ENCODE measurements at places on chromosomes 1 and 21.

- DNase-seq: peak; percentile 85
Measured at GRCh38 chr1:23556635-23557470, 2.4 kb downstream of the ID3 start.

DNA sequence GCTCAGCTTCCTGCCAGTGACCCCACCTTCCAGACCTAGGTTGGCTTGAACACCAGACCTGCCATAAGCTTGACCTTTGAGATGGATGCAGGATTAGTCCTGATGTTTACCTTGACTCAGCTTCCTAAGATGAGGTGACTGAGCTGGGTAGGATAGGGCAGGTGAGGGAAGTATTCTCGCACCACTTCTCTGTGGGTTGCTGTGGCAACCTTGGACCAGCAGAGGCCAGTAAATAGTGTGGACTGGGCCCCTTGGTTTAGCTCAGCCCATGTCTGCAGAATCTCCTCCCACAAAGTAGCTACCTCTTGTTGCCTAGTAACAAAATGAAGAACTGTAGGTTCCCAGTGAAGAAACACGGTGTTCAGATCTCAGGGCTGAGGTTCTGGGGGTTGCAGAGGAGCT lies 8.4 kb downstream of the RPS6KA1 start:
- no peak for DNase-seq

DNA sequence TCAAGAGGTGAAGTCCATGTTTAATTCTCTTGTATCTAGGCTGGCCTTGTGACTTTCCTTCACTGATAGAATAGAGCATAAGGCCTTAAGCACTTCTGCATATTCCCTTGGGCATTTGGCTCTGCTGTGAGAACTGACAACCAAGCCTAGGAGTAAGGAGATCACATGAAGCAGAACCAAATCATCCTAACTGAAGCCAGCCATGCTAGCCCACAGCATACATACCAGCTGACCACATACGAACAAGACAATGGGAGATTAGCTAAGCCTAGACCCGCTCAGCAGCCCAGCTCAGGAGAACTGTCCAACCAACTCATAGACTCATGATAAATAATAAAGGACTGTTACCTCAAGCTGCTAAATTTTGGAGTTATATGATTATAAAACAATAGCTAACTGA lies 114.6 kb upstream of the NEK7 start:
- no peak for DNase-seq

DNA sequence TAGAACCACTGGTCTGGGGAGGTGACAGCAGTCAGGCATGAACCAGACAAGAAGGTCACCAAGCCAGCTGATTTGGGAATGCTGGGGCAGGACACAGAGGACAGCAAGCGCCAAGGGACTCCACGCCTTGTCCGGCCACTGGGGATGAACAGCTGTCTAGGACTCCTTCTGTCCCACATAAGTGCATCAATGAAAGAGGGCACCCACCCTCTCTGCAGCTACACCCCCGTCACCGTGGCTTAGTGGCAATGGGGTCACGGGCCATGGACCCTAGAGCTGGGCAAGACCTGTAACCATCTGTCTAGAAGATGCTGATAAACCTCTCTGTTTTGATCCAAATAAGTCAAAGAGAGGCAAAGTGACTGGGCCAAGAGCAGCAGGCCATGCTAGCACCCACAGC lies 16.8 kb downstream of the UBE2G2 start:
- no peak for DNase-seq

DNA sequence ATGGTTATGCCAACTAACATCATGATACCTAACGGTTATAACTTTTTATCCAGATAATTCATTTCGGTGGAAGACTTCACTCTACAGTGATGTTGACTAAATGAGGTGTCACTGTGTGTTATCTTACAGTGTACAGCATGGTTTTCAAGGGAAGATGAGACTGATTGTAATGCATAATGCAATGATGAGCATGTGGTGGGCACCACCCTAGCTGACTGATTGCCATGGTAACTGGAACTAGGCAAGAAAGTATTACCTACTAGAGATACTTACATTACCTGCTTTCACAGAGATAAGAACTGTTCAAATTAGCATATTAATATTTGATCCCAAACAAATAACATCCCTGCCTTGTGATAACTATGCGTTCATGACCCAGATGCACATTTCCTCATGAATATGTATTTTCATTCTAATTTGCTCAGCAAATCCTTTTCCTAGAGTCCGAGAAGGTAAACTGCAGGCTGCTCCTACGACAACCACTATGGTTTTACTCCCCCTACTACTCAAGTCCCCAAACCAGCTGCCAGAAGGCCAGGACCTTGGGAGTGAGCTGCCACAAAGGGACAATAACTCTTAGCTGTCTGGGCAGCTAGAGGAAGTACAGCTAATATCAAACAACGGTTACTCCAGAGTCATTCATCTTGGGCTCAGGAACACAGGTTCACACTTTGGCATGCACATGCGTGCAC lies 29.2 kb downstream of the TRABD2B start:
- DNase-seq: no peak

DNA sequence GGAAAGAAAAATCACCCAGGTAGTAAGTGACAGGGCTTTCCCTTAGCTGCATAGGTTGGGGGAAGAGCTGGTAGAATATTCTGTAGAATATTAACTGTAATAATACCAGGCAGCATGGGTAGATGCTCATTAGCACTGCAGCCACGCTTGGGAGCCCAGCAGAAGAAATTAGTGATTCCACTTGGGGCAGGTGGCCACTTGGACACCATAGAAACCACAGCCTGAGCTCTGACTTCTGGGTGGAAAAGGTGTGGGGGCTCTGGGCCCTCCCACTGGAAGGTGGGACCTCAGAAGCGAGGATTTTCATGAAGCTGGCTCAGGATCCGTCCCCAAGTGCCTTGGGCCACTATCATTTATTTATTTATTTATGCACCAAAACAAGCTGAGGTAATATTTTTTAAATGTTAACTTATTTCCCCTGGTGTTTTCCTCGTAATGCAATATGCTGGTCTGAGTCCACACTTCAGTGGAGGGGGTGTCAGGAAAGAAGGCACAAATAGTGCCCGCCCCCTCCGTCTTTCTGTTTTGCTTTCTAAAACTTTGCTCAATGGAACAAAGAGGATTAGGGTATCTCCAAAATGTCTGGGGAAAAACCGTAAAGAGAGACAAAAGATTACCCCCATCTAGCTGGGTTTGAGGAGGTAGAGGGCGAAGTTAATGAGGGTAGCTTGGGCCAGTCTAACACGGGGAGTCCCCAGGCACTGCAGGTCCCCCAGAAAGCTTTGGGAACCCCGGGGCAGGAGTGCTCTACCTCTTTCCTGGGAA lies 75.2 kb upstream of the GADD45A start:
- no peak for DNase-seq

DNA sequence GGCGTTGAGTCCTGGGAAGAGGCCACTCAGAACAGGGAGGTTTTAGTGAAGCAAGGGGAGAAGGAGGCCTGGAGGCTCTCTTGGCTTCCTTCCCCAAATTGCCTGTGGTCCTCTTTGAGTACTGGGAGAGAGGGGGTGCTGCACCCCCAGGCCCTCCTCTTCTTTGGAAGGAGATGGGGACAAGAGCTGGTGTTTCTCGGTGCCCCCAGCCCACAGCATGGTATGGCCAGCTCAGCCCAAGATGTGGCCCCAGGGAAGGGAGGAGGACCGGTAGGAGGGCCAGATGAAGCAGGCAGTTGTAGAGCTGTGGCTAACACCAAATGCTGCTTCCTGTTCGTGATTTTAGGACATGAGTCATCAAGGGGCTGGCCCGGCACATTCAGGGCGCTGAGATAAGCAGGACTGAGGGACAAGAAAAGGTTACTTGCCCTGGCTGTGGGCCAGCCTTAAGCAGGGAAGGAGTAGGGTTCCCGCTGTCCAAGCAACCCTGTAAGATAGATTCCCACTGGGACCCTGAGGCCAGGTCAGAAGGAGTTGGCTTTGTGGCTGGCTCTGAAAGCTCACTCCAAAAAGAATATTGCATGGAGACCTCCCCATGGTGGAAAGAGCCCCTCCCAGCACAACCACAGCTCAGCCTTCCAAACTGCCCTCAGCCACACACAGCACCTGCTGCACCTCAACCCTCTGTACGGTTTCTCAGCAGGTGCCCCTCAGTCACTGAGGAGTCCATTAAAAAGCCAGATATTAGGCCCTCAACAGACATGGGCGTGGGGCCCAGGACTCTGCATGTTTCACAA lies 4.9 kb upstream of the TNFRSF1B start:
- DNase-seq: peak; percentile 87

DNA sequence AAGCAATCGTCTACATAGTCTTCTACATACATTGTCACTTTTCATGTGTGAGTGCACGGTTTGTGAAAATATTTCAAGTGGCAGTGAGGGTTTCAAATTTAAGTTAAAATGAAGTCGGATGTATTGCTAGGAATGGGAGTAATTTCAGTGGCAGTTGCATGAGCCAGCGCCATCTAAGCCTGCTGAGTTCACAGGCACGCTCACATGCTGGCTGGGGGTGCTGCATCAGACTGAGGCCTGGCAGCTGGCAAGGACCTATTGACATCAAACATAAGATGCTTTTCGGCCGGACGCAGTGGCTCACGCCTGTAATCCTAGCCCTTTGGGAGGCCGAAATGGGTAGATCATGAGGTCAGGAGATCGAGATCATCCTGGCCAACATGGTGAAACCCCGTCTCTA lies 80.7 kb downstream of the UBE4B start:
- no peak for DNase-seq

DNA sequence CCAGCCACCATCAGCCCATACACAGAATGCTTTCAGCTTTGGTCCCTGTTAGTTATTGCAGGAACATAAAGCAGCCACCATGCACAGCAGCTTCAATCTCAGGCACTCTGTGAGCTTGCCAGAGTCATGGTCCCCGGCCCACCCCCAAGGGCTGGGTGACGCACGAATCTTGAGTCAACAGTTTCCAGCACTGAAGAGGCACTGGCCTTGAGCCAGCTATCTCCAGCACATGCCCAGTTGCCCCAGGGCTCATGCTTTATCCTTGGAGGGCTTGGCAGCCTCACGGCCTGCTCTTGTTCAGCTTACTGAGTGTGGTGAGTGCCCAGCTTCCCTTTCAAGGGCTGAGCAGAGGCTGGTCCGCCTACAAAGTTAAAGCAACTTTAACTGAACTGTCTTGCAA lies 200.7 kb upstream of the RAB4A start:
- DNase-seq: peak; percentile 64

GRCh38 chr21:32648165-32648564 lies 36.0 kb upstream of the CFAP298 start:
- no peak for DNase-seq

- DNase-seq: no peak
Measured at GRCh38 chr1:202259705-202260104, 66.1 kb downstream of the LGR6 start.

DNA sequence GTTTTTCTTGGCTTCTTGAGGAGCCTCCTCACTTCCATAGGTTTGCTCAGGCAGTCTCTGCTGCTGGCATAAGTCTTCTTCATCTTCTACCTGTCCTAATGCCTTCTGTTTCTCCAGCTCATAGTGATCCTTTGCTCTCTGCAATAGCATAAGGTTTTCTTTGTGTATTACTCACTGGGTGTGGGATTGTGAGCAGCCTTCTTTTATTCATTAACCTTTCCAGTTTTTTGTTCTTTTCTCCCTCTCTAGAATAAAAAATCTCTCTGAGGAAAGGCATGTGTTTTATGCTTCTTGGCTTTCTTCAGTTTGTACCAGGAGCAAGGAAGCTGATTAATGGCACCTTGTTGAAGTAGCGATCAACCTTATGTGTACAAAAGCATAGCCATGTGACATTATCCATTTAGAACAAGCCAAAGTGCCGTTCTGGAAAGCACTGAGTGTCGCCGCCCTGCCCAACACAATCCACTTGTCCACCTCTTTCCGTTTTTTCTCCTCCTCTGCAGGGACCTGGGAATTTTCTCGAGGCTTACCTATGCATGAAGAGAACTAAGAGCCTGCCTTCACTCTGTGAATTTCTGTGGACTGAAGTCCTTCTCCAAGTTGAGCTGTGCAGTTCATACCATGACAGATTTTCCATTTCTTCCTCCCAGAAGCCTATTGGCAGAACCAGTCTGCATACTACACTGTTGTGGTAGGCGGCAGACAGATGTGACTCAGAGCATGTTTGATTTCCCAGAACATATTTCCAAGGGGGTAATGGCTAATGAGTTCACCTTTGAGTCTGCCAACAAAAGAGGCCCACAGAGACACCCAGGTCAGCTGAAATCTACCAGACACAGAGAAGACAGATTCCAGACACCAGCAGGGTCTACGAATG lies 39.0 kb downstream of the DPT start:
- peak; percentile 4 for DNase-seq

- DNase-seq: no peak
Measured at GRCh38 chr1:81803431-81804110, 2.8 kb downstream of the ADGRL2 start.

- no peak for DNase-seq
Measured at GRCh38 chr1:10665930-10666850, 130.3 kb downstream of the CASZ1 start.

DNA sequence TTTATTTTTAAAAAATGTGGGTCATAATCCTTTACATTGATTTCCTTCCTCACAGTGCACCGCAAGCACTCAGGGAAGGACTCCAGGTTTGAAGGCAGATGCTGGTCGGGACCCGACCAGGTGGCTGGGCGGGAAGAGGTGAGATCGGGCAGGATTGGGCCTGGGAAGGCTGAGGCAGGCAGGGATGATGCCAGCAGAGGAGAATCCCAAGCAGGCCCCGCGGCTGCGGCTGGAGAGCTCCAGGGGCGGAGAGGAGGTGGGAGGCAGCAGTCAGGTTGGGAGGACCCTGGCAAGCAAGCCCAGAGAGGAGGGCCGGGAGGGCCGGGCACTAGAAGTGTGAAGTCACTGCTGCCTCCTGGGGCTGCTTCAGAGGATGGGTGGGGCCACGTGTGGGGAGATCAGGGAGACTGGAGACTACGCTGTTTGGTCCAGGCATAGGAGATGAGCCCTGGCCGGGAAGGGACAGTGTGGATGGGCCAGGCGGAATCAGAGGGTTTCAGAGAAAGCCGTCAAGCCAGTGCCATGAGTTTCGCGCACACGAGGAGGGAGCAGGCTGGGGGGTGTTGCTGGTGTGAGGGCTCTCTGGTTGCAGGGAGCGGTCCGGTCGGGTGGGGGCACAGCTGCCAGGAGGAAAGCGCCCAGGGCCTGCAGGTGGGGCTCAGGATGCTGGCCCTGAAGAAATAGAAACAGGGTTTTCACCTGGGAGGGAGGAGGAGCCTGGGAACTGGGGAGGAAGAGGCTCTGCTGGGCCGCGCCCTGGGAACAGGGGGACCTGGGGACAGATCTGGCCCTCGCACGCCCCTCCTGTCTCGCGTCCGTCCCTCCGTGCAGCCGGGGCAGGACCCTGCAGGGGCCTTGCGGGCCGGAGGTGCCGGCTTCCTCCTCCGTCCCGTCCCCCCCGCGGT lies 888 bp upstream of the COL18A1 start:
- no peak for DNase-seq
